ENCODE measurements at places on chromosomes 11 and 22. TPM values are rescaled to one million over a fixed set of nuclear protein-coding genes. Genes with fewer than 3 reads are reported as not detected.

GRCh38 chr11:14374922-14375830 is 16.2 kb upstream of the RRAS2 start:
- H3K27ac ChIP-seq: no peak overlapping the region
- peaks cover 43% of the 10 kb centered on the region for H3K27me3 ChIP-seq
- H3K4me1 ChIP-seq: no peaks in the 10 kb centered on the region
- no peaks in the 10 kb centered on the region for H3K36me3 ChIP-seq
- DNase-seq: no peak
- no peak overlapping the region for H3K4me3 ChIP-seq

DNA sequence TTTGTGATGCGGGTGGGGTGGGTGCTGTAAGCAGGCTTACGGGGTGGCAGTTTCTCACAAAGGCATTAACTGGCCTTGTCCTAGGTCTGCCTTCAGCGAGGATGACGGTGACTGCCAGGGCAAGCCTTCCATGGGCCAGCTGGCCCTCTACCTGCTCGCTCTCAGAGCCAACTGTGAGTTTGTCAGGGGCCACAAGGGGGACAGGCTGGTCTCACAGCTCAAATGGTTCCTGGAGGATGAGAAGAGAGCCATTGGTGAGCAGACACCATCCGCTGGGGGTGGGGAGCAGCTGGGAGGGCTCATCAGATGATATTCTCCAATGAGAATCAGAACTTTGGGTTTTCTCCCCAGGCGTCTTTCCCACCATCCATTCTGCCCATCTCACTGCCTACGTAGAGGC is 5.8 kb downstream of the TCN2 start:
- H3K4me3 ChIP-seq: no peak overlapping the region
- DNase-seq: no peak
- no peaks in the 10 kb centered on the region for H3K27me3 ChIP-seq

- peaks cover 10% of the 10 kb centered on the region for H3K4me1 ChIP-seq
- DNase-seq: no peak
- H3K4me3 ChIP-seq: no peak overlapping the region
- H3K27me3 ChIP-seq: no peaks in the 10 kb centered on the region
Observed at GRCh38 chr11:29293825-29294224, 723.0 kb downstream of the KCNA4 start.

The RASSF10 gene
- 6.0 TPM for total RNA-seq

The ZNF215 gene
- 11.2 TPM for total RNA-seq
